ENCODE measurements at places on chromosomes 1 and 21. TPM values are rescaled to one million over a fixed set of nuclear protein-coding genes. Genes with fewer than 3 reads are reported as not detected.

CRYBG2 gene
- total RNA-seq: 67.7 TPM

LINGO4 gene
- total RNA-seq: not detected

TMPRSS15 gene
- 4.1 TPM for total RNA-seq

LAPTM5 gene
- 0.29 TPM for total RNA-seq

NBPF10 gene
- 4.9 TPM for total RNA-seq

TSPEAR gene
- total RNA-seq: 0.59 TPM

AVPR1B gene
- 0.87 TPM for total RNA-seq

TMEM240 gene
- total RNA-seq: 3.1 TPM

C1orf185 gene
- not detected for total RNA-seq

C1orf210 gene
- total RNA-seq: 17.2 TPM

MMEL1 gene
- total RNA-seq: 1.1 TPM

GRHL3 gene
- 194 TPM for total RNA-seq

BACE2 gene
- total RNA-seq: 29.8 TPM

DNA sequence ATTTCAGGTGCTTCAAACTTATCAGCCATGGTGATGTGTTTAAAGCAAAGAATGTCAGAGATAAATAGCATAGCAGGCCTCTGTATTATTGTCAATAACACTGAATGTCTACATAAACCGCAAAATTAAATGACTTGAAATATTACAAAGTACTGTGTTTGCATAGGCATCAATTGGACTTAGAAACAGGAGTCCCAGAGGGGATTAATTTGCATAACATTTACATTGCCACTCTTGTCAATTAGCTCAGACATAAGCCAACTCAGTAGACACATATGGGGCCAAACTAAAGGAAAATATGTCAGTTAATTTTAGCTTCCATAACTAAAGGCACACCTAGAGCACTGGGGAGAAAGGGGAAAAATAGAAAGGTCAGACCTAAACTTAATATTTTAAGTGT lies 814.5 kb upstream of the NEGR1 start:
- DNase-seq: no peak

DNA sequence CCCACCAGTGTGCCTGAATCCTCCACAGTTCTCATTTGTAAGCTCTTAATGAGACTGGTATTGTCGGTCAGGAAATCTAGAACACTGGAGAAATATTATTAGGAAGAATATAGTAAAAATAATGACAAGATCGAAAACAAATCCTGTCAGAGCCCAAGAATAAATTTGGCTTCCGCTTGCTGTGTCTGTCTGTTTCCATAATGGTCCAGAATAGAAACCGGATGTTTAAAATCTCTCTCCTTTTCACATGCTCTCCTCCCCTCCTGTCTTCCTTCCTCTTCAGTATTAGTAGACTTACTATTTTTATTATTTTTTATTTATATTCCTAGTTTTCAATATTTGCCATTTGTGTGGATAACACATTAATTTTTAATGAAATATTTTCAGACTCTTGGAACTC lies 187.7 kb downstream of the SDCCAG8 start:
- DNase-seq: no peak

- DNase-seq: no peak
Observed at GRCh38 chr21:17987382-17988101, 168.4 kb upstream of the C21orf91 start.

DNA sequence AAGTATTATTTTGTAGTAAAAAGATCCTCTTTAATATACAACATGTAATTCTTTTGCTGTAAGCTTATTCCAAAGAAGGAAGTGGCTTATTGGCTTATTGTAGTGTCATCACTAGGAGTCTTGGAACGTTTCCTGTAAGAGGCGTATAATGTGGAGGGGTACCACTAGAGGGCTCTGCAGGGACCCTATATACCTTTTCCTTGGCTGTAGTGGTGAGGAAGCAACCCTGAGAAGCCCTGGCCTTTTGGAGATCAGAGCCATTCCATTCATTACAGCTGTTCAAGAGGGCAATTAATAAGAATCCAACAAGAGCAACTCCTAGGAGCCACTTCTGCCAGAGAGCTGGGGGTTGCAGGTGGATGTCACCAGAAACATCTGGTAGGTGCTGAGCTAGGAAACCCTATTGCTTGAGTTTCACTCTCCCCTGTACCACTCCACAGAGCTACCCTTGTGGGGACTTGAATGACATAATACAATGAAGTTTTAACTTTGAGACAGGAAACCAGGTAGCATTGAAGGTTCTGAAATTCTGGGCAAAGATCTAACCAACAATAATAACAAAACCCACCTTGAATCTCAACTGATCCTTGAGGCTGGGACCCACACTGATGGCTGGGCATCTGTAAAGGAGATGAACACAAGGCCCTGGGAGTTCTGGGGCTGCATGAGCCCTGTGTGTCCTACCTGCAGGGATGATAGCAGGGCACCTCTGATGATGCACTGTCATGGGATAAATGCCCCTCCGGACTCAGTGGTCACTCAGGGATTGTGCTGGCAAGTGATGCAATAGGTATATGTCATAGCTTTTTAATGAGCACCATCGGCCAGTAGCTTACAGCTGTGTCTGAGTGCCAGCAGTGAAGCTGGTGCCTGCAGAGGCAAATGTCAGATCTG lies 160.2 kb upstream of the COA6 start:
- DNase-seq: no peak

- no peak for DNase-seq
Observed at GRCh38 chr21:37489553-37489952, 123.0 kb downstream of the DYRK1A start.

GRCh38 chr1:172298141-172298540 lies 122.3 kb upstream of the C1orf105 start:
- DNase-seq: no peak

GRCh38 chr21:41074396-41075184 lies 93.4 kb upstream of the BACE2 start:
- DNase-seq: no peak

DNA sequence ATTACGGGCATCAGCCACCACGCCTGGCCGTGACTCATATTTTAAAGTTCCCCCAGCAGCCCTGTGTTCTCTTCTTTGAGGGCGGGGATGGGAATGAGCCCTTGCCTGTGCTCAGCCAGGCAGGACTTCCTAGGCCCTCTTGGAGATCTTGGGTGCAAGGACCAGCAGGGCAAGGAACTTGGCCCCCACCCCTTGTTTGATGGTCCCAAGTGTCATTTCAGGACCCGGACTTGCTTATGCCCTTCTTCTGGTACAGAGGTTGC lies 9.3 kb downstream of the RASSF5 start:
- DNase-seq: no peak

- no peak for DNase-seq
Observed at GRCh38 chr1:205229399-205229871, 1.7 kb downstream of the TMCC2 start.

GRCh38 chr1:81314513-81315233 lies 486.1 kb upstream of the ADGRL2 start:
- DNase-seq: no peak

DNA sequence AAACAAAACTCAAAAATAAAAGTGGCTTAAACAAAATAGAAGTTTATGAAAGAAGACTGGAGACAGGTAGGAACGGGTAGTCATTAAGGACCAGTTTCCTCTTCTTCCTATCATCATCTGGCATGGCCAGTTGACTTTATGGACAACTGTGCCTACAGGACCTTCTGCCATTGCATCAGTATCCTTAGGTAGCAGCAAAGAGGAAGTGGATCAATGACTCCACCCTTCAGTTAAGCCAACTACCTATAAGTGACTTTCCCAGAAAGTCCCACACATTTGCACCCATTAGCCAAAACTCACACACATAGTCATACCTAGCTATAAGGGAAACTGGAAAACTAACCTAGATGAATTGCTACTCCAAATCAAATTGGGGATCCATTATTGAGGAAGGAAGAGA lies 51.7 kb downstream of the RASAL2 start:
- no peak for DNase-seq

DNA sequence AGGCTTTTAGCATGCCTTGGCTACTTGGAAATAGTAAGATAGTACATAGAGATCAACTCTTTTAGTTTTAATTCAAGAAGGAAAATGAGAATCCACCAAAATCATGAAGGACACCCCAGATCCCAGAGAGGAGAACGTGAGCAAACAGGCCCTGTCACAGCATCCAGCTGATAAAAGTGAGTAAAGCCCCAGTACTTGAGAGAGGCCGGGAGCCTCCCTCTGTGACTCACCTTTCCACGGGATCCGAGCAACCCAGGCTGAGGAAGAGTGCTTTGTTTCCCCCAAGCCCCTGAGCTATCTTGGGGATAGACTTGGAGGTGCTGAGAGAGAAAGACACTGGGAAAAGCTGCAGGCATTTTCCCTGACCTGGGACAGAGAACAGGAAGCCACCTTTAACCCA lies 238.6 kb downstream of the DUSP10 start:
- DNase-seq: no peak

- no peak for DNase-seq
Observed at GRCh38 chr1:12565094-12565965, 52.7 kb downstream of the DHRS3 start.

- no peak for DNase-seq
Observed at GRCh38 chr1:227035316-227035715, 95.2 kb downstream of the COQ8A start.

GRCh38 chr1:101205457-101205856 lies 31.4 kb upstream of the S1PR1 start:
- no peak for DNase-seq

DNA sequence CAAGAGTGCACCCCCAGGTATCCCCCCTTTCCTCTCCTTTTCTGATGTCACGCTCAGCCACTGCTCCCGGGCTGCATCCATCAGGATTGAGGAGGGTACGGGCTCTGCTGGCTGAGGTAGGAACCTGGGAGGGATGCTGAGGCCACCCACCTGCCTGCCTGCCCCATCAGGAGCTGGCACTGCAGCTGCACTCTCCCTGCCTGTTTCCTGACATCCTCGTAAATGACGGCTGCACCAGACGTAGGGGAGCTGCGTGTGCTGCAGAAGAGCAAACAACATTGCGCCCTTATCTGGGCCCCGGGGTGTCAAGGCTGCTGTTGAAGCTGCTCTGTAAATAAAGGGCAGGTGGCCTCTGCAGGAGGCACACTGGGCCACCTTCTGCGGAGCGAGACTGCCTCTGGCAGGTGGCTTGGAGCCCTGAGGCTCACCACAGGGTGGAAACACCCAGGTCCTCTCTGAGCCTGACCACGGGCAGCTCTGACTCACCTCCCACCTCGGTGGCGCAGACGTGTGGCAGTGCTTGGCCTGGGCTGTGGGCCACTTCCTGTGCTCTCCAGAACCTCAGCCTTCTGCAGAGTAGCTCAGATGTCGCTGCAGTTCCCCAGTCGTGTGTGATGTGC lies 30.9 kb downstream of the SNAP47 start:
- DNase-seq: no peak

DNA sequence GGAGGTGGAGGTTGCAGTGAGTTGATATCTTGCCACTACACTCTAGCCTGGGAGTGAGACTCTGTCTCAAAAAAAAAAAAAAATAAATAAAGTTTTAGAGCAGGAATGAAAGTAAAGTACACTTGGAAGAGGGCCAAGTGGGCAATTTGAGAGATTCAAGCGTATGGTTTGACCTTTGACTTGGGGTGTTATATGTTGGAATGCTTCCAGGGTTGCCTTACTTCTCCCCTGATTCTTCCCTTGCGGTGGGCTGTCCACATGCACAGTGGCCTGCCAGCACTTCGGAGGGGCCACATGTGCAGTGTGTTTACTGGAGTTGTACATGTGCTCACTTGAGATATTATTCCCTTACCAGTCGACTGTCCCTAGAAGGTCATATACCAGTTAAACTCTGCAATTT lies 295.5 kb upstream of the PROX1 start:
- no peak for DNase-seq

DNA sequence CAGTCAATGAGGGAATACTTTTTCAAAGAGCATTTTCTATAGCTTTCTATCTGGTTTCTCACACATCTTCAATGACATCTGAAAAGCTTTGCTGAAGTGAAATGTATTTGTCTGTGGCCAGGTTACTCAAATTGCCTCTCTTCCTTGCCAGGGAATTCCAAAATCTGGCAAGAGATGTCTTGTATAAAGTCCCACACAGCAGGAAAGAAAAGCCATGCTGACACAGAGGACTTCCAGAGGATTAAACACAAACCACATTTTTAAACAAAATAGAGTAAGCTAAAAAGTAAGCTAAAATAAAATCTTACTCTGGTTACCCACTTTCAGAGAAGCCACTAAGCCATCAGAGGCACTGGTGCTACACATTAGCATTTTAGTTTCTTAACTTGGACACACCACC lies 93.1 kb upstream of the BCAR3 start:
- no peak for DNase-seq

- DNase-seq: no peak
Observed at GRCh38 chr1:24957016-24957807, 27.1 kb upstream of the RUNX3 start.
